PC-3 (cell line): ENCODE measurements at places on chromosomes 16 and 17.
A peak's percentile ranks its signal among the peaks of the same experiment; 100 is the strongest.

DNA sequence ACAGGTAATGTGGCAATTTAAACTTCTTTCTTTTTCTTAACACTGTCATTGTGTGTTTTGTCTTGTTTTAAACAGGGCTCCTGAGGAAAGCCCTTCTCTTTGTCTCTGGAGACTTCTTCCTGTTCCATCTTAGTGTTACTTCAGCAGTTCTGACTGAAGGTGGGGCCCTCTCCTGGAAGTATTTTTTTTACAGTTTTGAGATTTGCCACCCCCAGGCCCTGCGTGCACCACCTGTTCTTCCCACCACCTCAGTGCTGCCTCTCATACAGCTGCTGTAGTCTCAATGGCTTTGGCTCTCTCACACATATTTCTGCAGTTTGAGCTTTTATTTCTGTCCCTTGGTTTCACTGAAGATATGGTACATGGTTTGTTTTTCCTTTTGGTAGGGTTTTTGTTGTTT lies 52.5 kb upstream of the ALDH3A1 start:
- no peak for DNase-seq

GRCh38 chr17:29046473-29046839 lies 3.5 kb downstream of the PIPOX start:
- DNase-seq: no peak

DNA sequence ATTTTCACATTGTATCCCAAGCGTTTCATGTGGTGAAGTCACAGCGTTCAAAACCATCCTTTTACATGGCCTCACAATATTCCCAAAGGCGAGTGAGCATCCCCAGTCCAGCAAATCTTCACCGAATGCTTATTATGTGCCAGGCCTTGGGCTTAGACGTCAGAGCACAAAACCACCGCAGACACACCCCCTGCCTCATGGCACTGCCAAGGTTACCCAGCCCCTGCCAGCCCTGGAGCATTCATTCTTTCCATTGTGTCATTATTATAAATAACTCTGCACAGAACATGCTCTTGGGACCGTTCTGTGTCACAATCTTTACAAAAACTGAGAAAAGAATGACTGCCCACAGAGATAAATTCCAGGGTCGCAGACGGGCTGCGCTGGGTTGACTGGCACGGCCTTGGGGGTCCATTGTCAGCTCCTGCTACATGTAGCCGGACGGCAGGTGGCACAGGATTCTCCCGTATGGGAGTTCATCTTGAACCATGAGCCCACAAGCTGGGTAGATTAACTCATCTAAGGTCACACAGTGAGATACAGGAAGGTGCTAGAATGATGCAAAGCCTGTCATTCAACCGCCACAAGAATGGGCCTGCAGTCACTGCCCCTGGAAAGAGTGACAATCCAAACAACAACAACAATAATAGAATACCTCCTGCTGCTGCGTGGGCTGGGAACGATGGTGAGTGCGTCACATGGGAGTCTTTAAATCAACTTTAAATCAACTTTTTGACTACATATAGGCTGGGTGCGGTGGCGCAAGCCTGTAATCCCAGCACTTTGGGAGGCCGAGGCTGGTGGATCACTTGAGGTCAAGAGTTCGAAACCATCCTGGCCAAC lies 4.5 kb upstream of the NECAB2 start:
- no peak for DNase-seq

DNA sequence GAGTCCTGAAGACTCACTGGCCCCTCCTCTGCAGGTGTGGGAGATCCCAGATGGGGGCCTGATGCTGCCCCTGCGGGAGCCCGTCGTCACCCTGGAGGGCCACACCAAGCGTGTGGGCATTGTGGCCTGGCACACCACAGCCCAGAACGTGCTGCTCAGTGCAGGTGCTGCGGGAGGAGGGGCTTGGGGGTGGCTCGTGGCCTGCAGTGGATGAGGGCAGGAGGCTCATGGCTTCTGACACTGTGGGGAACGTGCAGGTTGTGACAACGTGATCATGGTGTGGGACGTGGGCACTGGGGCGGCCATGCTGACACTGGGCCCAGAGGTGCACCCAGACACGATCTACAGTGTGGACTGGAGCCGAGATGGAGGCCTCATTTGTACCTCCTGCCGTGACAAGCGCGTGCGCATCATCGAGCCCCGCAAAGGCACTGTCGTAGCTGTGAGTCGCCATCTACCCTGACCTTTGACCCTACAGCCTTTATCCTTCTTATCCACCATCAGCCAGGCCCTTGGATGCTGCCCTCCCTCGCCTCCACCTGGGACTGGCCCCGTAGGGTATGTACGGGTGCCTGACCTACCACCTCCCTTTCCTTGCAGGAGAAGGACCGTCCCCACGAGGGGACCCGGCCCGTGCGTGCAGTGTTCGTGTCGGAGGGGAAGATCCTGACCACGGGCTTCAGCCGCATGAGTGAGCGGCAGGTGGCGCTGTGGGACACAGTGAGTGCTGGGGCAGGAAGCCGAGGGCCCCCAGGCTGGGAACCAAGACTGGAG lies 3.6 kb downstream of the CORO1A start:
- DNase-seq: peak; percentile 55

GRCh38 chr17:31171701-31172100 lies 76.9 kb downstream of the NF1 start:
- no peak for DNase-seq

DNA sequence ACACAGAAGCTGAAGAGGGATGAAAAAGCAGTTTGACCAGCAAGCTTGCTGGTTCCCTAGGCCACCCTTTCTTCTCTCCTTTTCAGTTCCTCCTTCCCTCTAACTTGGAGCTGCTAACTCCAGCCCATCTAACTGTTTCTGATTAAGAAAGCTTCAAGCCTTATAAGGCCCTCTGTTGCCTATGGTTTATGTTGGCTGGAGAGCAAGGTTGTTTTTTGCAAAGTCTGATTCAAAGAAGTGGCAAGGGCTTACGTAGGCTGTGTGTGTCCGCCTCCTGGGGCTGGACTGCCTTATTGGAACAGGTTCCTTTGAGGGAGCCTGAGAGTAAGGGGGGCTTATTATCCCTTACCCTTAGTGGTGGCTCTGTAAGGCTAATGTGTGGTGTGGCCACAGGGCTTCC lies 7.1 kb downstream of the AKAP1 start:
- no peak for DNase-seq
